Pancreas (tissue), 10 donors: ENCODE measurements at places on chromosomes 6 and 20.
A peak's percentile ranks its signal among the peaks of the same experiment; 100 is the strongest.

DNA sequence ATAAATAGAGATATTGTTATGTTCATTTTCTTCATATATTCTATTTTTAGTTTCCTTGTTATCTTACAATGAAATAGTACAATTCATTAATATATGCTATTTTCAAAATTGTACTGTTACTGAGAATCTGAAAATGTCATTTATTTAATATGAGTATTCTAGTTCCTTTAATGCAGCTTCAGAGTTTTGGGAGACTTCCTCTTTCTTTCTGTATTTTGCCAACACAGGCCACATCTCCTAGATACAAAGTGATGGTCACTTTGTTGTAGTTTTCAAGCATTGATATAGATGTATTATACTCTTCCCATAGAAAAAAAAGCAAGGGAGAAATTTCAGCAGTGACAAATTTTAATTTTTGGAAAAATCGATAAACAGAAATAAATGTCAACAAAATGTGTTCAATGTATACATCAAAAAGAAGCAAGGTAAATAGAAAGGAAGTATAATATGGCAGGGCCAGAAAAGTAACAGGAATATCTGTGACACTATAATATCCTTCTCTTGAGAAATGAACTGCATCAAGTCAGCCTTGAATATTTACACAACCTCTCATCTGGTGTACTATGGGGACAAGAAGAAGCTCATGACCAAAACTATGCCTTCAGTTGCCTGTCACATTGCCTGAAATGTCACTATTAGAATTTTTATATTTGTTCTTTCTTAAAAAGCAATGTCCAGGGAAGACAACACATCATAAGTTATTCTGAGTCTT, 396.0 kb downstream of the TBC1D32 start:
- DNase-seq: no peak
- no peak overlapping the region for H3K27ac ChIP-seq
- no peaks in the 10 kb centered on the region for H3K27me3 ChIP-seq
- H3K36me3 ChIP-seq: no peaks in the 10 kb centered on the region

GRCh38 chr6:79077715-79078074, 359 bp downstream of the PHIP start:
- DNase-seq: peak; percentile 53
- no peaks in the 10 kb centered on the region for H3K36me3 ChIP-seq
- peak overlapping the region; percentile 98 for H3K27ac ChIP-seq

- no peak overlapping the region for H3K4me3 ChIP-seq
- no peak for DNase-seq
- H3K27ac ChIP-seq: no peak overlapping the region
- no peaks in the 10 kb centered on the region for H3K36me3 ChIP-seq
- H3K4me1 ChIP-seq: no peaks in the 10 kb centered on the region
Measured at GRCh38 chr6:168884050-168884645, 369.5 kb downstream of the THBS2 start.

GRCh38 chr6:22333802-22334201, 37.0 kb upstream of the PRL start:
- no peak overlapping the region for H3K4me3 ChIP-seq
- no peak overlapping the region for H3K27ac ChIP-seq
- no peak for DNase-seq
- no peaks in the 10 kb centered on the region for H3K4me1 ChIP-seq
- no peaks in the 10 kb centered on the region for H3K36me3 ChIP-seq

- H3K27ac ChIP-seq: peak overlapping the region; percentile 91
- H3K4me3 ChIP-seq: peak overlapping the region; percentile 87
- H3K4me1 ChIP-seq: peaks cover 18% of the 10 kb centered on the region
- no peaks in the 10 kb centered on the region for H3K36me3 ChIP-seq
Measured at GRCh38 chr6:107956586-107957307, 1.3 kb downstream of the SEC63 start.
